Large intestine (tissue), 12 donors: ENCODE measurements at places on chromosomes 4 and X.
A peak's percentile ranks its signal among the peaks of the same experiment; 100 is the strongest.

GRCh38 chr4:153044036-153044435 lies 107.9 kb downstream of the FHDC1 start:
- no peak for DNase-seq

DNA sequence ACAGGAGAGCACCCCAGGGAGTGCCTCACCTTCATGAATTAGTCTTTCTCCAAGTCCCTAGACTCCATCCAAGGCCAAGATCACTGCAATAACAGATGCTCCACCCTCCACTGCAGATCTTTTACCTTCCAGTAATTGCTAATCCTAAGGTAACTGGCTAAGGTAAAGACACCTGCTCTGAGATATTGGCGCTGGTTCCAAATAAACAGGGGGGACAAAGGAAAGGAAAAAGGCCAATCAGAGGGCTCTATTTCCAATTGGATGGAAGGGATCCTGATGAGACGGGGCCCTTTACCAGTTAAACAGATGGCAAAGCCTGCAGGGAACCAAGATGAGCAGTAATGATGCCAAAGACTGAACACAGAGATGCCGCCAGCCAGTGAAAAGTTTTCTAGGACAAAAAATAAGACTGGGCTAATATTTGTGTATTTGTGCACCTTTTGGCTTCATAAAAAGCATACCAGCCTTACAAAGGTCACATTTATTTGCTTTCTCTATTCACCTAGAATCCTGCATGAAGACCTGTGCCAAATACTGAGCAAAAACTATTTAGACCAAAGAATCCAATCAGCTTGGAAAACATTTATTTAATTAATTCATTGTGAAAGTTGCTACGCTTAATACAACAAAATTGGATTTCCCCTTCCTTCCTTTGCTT lies 148.5 kb downstream of the PPP3CA start:
- no peak for DNase-seq

GRCh38 chr4:75040703-75041102 lies 107.8 kb downstream of the PARM1 start:
- DNase-seq, result no peak

DNA sequence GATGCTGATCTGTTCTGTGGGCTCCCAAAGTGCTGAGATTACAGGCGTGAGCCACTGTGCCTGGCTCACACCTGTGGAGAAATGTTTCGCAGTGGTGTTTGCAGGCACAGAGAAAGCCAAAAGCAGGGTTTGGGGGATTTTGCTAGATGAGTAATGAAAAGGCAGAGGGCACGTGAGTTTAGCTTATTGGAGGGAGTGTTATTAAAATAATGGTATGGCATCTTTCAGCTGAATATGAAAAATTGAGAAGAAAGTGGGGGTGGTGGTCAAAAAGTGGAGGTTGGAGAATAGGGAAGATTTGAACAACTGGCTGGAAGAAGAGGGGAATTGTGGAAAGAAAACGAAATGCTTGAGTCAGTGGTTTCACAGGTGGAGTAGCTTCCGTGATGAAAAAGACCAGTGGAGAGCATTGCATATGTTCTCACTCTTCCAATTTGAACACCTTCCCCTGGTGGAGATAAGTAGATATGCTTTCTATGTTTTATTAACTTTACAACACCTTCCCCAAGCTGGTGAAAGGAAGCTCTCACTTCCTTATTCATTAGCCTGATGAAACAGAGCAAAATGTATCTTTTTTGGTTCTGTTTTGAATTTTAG lies 1.1 kb upstream of the CHST7 start:
- DNase-seq, result no peak

DNA sequence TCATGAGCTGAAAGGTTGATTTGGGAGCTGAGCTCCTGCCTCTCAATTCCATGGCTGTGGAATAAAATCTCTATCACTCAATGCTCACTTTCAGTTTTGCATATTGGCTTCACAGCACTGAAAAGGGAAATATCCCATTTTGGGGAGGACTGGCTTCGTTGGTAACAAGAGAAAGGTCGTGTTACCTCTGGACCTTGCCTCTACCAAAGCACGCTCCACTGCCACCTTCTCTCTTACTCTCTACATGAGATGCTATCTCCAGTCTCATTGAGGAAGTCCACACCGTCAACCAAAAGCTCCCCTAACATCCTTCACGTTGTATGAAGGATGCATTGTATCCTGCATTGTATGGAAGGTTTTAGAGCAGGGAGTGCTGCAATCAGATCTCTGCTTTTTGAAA lies 195.0 kb upstream of the LDB2 start:
- no peak for DNase-seq

- peak; percentile 87 for DNase-seq
These were observed 45.9 kb upstream of the WDR1 start for GRCh38 chr4:10162341-10163000.

GRCh38 chr4:104490096-104490769 lies 4.5 kb downstream of the CXXC4 start:
- DNase-seq, result peak; percentile 54

- peak; percentile 92 for DNase-seq
These were observed at the start of gene PIM2 for GRCh38 chrX:48918643-48919340. Gene PIM2, minus strand, starts transcription at chrX:48919024. Its CDS starts 190 bp downstream, at chrX:48918834.

DNA sequence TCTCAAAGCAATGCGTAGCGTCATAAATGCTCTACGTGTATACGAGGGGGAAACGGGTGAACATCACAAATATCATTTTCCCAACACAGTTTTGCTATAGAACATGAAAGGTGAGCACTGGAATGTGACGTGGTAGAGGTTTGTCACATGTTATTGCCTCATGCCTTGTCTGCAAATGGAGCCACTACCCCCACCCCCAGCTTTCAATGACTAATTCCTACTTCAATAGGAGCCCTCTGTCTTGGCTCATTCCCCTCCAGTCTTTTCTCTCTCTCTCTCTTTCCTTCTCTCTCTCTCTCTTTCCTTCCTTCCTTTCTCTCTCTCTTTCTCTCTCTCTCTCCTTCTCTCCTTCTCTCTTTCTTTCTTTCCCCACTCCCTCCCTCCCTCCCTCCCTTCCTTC lies 127.0 kb downstream of the STOX2 start:
- DNase-seq, result no peak

- no peak for DNase-seq
These were observed 523 bp upstream of the BTK start for GRCh38 chrX:101386542-101386885.

DNA sequence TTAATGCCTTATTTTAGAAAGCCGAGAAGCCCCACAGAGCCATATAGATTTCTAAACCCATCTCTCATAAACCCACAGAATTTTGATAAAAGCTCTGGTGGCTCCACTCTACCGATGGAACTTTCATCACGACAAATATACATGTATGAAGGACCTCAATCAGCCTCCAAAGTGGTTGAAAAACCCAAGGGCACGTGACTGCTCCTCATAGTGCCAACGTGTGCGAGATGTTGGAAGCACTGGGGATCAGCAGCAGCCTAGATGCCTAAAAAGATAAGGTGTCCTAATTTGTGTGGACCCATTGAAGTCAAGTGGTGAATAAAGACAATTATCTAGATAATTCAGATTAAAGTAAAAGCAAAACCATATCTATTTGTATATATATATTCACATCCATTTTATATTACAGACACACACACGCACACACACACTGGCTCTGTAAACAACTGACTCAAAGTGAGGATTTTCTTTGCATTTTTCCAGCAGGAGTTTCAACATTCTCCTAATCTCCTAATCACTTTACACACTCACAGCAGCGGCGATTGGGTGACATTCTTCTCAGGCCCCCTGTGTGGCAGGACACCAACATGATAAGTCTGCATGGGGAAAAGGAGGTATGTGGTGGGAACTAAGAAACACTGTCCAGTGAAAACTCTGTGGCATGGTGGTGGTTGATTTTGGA lies 2.8 kb upstream of the PITX2 start:
- no peak for DNase-seq

GRCh38 chr4:137892134-137892533 lies 350.0 kb downstream of the SLC7A11 start:
- no peak for DNase-seq
